Tibial nerve (tissue), 4 donors: ENCODE measurements at places on chromosomes 12 and 14. TPM values are rescaled to one million over a fixed set of nuclear protein-coding genes. Genes with fewer than 3 reads are reported as not detected.

The SYNE3 gene
- 71.0 TPM for total RNA-seq

The KICS2 gene
- total RNA-seq: 11.6 TPM

The TAS2R10 gene
- total RNA-seq: not detected

The ASIC1 gene
- total RNA-seq: 4.2 TPM

The TEX52 gene
- not detected for total RNA-seq

The FOXG1 gene
- total RNA-seq: not detected

The TNS2 gene
- total RNA-seq: 456 TPM

The PKP2 gene
- total RNA-seq: 40.4 TPM

- H3K27ac ChIP-seq: no peak overlapping the region
- no peak overlapping the region for H3K4me3 ChIP-seq
- H3K36me3 ChIP-seq: no peaks in the 10 kb centered on the region
- H3K27me3 ChIP-seq: peaks cover 14% of the 10 kb centered on the region
Measured at GRCh38 chr14:94138251-94138650, 8.8 kb upstream of the IFI27L2 start.

- DNase-seq: no peak
- H3K27me3 ChIP-seq: no peaks in the 10 kb centered on the region
- H3K27ac ChIP-seq: no peak overlapping the region
- no peak overlapping the region for H3K4me3 ChIP-seq
- peaks cover 3% of the 10 kb centered on the region for H3K4me1 ChIP-seq
- H3K36me3 ChIP-seq: no peaks in the 10 kb centered on the region
Measured at GRCh38 chr12:28184375-28184774, 5.9 kb upstream of the CCDC91 start.

- no peak overlapping the region for H3K27ac ChIP-seq
- no peak for DNase-seq
- no peaks in the 10 kb centered on the region for H3K27me3 ChIP-seq
- H3K4me1 ChIP-seq: no peaks in the 10 kb centered on the region
Measured at GRCh38 chr12:67220065-67220464, 49.1 kb upstream of the CAND1 start.

GRCh38 chr12:113233967-113234366 lies 12.7 kb downstream of the TPCN1 start:
- no peaks in the 10 kb centered on the region for H3K4me1 ChIP-seq
- H3K27ac ChIP-seq: no peak overlapping the region
- peaks cover 72% of the 10 kb centered on the region for H3K36me3 ChIP-seq
- no peaks in the 10 kb centered on the region for H3K27me3 ChIP-seq

GRCh38 chr12:92378682-92379479 lies 233.2 kb upstream of the BTG1 start:
- H3K36me3 ChIP-seq: no peaks in the 10 kb centered on the region
- no peak overlapping the region for H3K27ac ChIP-seq
- no peak for DNase-seq
- H3K27me3 ChIP-seq: no peaks in the 10 kb centered on the region
- no peaks in the 10 kb centered on the region for H3K4me1 ChIP-seq

GRCh38 chr14:50260072-50260471 lies 28.7 kb upstream of the SOS2 start:
- no peaks in the 10 kb centered on the region for H3K36me3 ChIP-seq
- DNase-seq: no peak
- no peaks in the 10 kb centered on the region for H3K4me1 ChIP-seq
- no peak overlapping the region for H3K4me3 ChIP-seq
- no peaks in the 10 kb centered on the region for H3K27me3 ChIP-seq
- no peak overlapping the region for H3K27ac ChIP-seq

- H3K36me3 ChIP-seq: no peaks in the 10 kb centered on the region
- DNase-seq: peak; percentile 41
- H3K27ac ChIP-seq: peak overlapping the region; percentile 50
- no peaks in the 10 kb centered on the region for H3K27me3 ChIP-seq
Measured at GRCh38 chr12:124910561-124911478, 3.6 kb downstream of the UBC start.

DNA sequence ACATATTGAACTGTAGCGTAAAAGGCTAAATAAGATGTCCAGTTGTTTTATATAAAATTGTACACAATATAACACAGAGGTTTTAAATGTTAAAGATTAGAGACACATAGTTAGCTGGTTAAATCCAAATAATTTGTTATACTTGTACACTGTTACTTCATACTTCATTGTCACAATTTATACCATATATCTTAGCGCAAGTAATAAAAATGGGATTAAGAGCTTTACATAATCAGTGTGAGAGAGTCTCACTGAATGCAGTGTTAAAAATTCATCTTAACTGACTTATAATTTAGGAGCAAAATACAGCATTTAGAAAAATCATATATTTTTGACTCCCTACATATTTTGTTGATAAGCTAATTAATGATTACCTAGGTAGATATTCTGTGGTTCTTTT lies 36.1 kb downstream of the LRFN5 start:
- H3K36me3 ChIP-seq: no peaks in the 10 kb centered on the region
- H3K27me3 ChIP-seq: no peaks in the 10 kb centered on the region
- H3K4me3 ChIP-seq: no peak overlapping the region
- H3K27ac ChIP-seq: no peak overlapping the region
- no peak for DNase-seq

DNA sequence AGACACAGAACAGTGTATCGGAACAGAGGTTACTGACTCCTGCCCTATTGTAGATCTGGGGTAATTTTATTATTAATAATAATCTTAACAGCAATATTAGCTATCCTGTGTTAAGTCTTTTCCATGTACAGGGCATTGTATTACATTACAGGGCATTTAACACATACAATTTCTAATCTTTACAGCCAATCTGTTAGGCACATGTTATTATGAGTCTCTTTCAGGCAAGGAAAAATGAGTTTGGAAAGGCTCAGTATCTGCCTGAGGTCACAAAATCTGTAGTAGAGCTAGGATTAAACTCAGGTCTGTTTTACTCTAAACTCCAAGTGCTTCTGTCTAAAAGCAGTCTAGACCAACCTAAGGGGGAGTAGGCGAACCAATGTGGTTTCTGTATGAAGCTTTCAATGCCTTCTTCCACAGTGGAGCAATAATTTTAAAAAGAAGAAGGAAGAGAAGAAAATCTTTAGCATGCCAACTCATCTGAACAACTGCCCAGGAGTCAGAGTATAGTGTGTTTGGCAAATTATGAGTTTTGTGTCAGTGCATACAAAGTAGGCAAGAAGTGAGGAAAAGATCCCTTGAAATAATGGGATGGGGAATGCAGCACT lies 192.6 kb downstream of the CHST11 start:
- DNase-seq: no peak
- H3K4me1 ChIP-seq: peaks cover 8% of the 10 kb centered on the region
- H3K27ac ChIP-seq: no peak overlapping the region
- no peaks in the 10 kb centered on the region for H3K36me3 ChIP-seq
- no peak overlapping the region for H3K4me3 ChIP-seq

- H3K27me3 ChIP-seq: no peaks in the 10 kb centered on the region
- DNase-seq: no peak
- H3K4me1 ChIP-seq: no peaks in the 10 kb centered on the region
- no peak overlapping the region for H3K4me3 ChIP-seq
Measured at GRCh38 chr14:99413172-99413571, 67.5 kb downstream of the SETD3 start.

GRCh38 chr12:29582677-29583272 lies 85.3 kb upstream of the OVCH1 start:
- no peaks in the 10 kb centered on the region for H3K36me3 ChIP-seq
- H3K4me1 ChIP-seq: peaks cover 21% of the 10 kb centered on the region
- H3K27me3 ChIP-seq: no peaks in the 10 kb centered on the region
- H3K4me3 ChIP-seq: no peak overlapping the region
- DNase-seq: no peak

GRCh38 chr12:52686063-52686462 lies 5.9 kb upstream of the KRT1 start:
- no peaks in the 10 kb centered on the region for H3K27me3 ChIP-seq

DNA sequence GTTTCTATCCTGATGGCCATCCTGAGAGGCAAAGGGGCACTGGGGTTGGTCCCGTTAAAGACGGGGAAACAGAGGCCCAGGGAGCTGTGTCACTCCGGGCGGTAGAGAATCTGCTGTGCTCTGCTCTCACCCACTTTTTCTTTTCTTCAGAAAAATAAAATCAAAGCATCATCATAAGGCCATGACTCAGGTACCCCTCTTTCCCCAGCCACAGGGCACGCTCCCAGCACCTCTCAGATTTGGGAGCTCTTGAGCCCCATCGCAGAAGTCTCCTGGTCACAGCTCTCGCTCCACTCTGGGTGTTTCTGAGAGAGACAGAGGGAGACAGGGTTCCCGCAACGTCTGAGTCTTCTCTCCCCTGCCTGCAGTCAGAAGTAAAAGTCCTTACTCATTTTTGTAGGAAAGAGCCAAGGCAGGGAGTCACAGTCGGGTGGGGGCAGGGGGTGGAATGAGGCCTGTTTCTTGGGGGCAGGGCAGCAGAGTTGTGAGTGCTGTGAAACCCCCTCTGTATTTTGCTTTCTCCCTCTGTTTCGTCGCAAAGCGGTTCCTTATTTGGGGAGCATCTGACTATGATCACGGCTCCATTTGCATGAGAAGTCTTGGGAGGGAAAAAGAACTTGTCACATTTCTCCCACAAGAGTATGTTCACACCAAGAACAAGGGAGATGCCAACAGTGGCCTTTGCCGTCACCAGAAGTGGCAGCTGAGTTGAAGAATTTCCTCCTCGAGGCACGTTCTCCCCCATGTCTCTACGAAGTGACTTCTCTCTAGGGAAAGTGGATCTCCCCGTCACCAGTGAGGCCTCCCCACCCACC lies 139.0 kb downstream of the BCL11B start:
- DNase-seq: no peak
- H3K27me3 ChIP-seq: no peaks in the 10 kb centered on the region
- H3K4me3 ChIP-seq: no peak overlapping the region
- H3K4me1 ChIP-seq: no peaks in the 10 kb centered on the region
- H3K36me3 ChIP-seq: no peaks in the 10 kb centered on the region
- no peak overlapping the region for H3K27ac ChIP-seq

DNA sequence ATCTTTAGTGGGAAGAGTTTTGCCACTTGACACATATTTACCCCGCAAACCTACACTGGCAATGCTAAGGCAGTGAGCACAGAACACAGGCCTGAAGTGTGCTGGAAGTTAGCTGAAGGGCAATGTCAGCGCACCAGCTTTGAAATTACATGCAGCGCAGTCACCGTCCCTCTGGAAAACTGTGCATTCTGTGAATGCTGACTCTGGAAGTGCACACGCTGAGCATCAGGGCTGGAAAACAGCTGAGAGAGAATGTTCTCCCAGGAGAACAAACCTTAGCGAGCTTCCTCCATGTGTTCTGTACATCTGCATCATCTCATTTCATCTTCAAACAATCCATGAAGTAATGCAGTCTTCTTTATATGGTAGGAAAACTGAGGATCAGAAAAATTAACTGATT lies 448.2 kb downstream of the NRXN3 start:
- no peaks in the 10 kb centered on the region for H3K36me3 ChIP-seq
- no peak for DNase-seq
- H3K4me3 ChIP-seq: no peak overlapping the region
- no peaks in the 10 kb centered on the region for H3K27me3 ChIP-seq
- H3K4me1 ChIP-seq: no peaks in the 10 kb centered on the region
- no peak overlapping the region for H3K27ac ChIP-seq
